ENCODE measurements at places on chromosomes 6 and 20. TPM values are rescaled to one million over a fixed set of nuclear protein-coding genes. Genes with fewer than 3 reads are reported as not detected.
A peak's percentile ranks its signal among the peaks of the same experiment; 100 is the strongest.

DNA sequence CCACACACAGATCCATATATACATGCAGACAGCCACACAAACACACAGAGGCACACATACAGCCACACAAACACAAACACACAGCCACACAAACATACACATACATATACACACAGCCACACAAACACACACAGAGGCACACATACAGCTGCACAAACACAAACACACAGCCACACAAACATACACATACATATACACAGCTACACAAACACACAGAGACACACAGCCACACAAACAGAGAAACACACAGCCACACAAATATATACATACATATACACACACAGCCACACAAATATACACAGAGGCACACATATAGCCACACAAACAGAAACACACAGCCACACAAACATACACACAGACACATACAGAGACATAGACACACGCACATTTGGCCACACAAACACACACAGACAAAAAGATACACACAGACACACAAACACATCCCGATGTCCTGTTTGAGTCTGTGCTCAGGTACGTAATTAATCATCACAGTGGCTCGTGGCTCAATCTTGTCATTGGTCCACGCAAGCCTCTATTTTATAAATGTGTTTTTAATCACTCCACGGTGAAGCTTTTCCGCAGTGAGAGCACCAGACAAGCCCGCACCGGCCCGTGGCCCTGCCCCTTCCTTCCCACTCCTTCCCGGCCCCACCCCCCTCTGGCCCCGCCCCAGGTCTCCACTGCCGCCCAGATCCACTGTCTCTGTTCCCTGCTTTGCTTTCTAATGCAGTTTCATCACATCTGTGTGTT is 135.3 kb downstream of the CDH4 start:
- DNase-seq = no peak

WFDC12 gene
- total RNA-seq = not detected

DNA sequence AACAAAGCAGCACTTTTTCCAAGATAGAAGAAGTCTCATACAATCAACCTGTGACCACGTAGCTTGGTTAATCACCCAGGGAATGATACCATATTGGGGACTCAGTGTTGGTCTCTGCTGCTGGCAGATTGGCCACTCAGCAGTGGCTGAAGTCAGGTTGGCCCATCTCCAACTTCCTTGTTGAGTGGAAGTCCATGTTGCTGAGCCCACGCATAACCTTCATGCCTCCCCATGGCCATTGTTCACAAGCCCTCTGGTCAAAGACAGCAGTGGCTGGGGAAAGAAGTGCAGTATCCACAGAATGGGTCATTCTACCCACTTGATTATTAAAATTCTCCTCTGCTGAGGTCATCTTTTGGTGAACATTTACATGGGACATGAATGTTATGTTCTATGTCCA is 38.5 kb downstream of the PKIB start:
- no peak for DNase-seq

- peak; percentile 45 for DNase-seq
These were observed 4.6 kb upstream of the LSM14B start for GRCh38 chr20:62117658-62118057.

PRDM1 gene
- total RNA-seq = 2.2 TPM

DNA sequence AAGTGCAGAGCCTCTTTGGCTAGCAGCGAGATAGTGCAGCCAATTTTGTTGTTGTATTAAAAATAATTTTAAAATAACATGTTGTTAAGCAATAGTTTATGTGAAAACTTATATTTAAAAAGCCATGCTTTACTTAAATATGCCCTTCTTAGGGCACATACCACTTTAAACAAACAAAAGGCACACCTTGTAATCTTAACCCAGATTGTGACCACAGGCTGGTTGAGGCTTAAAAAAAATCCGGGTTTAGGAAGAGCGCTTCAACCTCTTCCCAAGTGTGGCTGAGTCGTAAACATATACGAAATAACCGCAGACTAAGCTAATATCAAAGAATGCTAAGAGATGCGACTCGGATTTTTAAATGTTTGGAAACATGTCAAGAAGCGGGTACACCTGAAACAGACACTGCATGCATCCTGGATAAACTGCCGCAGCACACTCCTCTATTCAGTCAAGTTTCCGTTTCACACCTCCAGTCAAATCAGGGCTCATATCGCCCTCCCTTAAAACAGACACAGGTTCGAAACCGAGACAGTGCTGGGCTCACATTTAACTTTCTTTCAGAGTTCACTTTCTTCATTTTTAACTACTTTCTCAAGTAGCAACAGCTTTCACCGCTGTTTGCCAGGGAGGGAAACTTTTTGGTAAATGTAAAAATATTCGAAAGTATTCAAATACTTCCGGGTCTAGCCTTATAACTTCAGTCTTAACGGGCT is 1.5 kb downstream of the DEK start:
- DNase-seq = no peak

GRCh38 chr6:39417440-39417839 is 94.9 kb upstream of the KCNK16 start:
- no peak for DNase-seq

DNA sequence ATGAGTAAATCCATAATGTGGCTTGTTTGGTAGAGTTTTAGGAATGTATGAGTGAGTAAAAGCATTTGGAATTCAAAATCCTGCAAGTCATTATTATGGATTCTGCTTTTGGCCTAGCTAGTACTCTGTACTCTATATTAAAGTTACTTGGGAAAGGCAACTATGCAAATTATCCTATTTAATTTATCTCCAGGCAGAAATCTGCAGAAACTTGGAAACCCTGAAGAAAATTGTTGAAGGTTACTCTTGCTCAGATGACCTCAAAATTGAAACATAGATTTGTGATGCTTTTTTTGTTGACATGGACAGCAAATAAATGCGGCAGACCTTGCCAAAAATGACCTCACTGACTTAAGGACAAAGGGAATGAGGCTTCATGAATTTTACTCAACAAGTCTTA is 477.1 kb upstream of the EYS start:
- DNase-seq = no peak

MTG2 gene
- total RNA-seq = 29.3 TPM
